ENCODE measurements at places on chromosomes 16 and 17.

- no peak for DNase-seq
Measured at GRCh38 chr17:21149621-21150020, 22.9 kb downstream of the DHRS7B start.

DNA sequence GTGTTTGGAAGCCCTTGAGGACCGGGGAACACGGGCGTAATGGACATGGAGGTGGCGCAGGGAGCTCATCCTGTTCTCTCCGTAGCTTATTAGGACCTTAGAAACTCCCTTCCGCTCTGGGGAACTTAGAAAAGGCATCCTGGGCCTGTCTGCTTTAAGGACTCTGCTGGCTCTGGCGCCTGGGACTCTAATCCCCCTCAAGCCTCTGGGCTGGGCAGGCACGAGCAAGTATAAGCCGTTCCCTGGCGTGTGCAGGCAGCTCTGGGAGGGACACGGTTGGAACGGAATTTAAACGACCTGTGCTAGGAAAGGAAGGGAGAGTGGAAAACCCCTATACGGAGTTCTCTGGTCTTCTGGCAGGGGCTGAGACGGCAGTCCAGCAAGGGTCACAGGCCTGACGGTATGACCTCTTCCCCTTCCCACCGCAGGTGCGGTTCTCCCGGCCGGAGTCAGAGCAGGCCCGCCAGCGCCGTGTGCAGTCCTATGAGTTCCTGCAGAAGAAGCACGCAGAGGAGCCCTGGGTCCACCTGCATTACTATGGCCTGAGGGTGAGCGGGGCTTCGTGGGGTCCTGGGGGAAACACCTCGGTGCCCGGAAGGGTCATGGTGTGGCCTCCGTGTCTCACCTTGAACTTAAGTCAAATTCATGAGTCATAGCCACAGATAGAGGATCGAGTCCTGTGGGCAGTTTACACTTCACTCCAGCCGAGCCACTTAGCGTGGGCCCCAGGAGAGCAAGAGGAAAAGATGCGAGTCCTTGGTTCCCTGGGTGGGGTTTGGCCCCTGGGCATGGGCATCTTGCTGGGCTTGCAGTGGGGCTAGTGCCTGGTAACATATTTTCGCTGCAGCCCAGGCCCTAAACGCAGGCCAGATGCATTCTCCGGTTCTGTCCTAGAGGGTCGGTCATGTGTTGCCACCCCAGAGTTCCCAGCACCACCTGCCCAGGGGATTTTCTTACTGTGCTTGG, 17.7 kb downstream of the POLR3E start:
- no peak for DNase-seq

DNA sequence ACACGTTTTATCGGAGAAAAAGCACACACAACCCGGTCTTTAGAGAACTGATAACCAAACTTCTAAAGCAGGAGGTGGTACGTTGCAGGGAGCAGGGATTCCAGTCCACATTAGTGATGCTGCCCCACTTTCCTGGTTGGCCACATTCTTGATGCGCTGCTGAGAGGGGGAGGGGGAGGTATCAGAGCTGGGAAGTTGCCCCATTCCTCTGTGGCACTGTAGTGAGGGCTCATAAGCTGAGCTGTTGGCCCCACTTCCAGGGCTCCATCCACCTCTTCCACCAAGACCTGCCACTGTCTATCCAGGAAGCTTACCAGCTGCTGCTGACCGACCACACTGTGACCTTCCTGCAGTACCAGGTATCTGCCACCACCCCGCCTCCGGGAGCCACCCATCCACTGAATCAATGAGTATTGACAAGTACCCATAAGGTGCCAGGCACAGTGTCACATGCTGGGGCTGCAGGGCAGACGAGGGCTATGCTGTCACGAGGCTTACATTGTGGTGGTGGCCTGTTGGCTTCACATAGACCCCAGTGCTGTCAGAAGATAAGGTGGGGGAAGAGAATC, 1.1 kb downstream of the TSEN54 start:
- DNase-seq, result no peak

GRCh38 chr17:3260600-3260999, 37.6 kb downstream of the OR3A1 start:
- DNase-seq, result no peak

DNA sequence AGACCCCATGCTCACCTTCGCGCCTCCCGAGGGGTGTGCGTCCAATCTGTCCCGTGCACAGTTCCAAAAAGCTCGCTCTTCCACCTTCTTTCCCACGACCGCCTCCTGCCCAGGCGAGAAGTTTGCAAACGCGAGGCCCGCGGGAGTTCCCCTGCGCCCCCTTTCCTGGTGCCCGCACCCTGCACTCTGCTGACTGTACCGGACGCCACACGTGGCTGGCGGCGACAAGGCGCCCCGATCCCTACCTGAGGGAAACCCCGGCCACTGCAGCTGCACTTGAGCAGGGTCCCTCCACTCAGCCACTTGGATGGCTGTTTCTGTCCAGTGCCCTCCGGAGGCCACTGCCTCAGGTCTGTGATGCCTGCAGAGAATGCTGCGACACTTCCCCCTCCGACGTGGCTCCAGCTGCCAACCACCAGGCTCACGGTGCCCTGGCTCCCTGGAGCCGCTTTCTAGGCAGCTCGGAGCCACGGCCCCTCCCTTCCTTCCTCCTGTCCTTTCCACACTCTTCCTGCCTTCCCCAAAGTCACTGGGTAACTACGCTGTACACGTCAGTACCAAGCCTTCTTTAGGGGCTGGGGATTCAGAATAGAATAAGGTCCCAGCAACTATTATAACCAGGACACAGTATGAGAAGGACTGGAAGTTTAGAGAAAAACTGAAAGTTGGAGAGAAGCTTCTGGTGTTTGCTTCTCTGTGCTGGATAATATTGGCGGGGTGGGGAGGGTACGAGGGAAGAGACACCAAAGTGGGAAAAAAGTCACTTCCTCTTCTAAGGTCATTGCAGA, at the start of gene MLKL:
TSS of gene MLKL (minus strand) at position 425 of the 788 bp plus-strand sequence. CDS start 5,105 bp downstream, outside the sequence.
- no peak for DNase-seq

DNA sequence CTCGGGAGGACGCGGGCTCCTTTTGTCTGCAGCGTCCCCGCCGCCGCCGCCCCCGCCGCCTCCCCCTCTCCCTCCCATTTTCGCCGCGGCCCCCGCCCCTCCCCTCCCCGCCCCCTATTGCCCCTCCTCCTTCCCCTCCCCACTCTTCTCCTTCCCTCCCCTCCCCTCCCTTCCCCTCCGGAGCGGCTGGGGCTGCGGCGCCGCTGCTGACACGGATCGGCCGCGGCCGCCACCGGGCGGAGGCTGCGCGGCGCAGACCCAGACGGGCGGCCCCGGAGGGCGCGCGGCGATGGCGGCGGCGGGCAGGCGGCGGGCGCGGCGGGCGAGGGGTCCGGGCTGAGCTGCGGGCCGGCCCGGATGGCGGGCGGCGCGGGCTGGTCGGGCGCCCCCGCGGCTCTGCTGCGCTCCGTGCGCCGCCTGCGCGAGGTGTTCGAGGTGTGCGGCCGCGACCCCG, at the start of gene RAB11FIP4:
TSS of gene RAB11FIP4 (plus strand) at position 180 of the 454 bp plus-strand sequence. CDS start at position 358, 178 bp downstream.
- DNase-seq, result peak; percentile 18

- no peak for DNase-seq
Measured at GRCh38 chr16:50842589-50842988, 100.7 kb downstream of the CYLD start.

GRCh38 chr17:47230864-47231263, 21.7 kb downstream of the MYL4 start:
- DNase-seq, result no peak

GRCh38 chr17:9924735-9925191, 19.7 kb upstream of the RCVRN start:
- DNase-seq, result peak; percentile 69
